Activated naive CD4-positive, alpha-beta T cell treated with Interleukin-2 at 50 U/mL for 16 hours (primary cell): ENCODE measurements at places on chromosomes 16 and 17.

DNA sequence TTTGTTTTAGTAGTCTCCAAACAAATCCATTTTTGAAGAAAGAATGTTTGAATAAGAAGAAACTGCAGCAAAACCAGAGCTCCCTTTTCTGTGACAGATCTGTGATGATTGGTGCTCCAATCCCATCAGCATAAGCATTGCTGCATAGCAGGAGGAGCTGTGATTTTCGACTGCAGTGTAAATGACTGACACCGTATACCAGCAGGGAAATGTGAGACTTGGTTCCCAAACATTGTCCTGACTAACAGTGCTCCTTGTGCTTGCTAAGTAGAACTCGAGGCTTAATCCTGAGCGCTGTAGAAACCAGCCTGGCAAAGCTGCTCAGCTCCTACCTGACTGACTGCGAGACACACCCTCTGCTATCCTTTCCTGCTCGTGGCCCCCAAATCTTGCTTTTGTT is 57.2 kb downstream of the NUP93 start:
- no peak for DNase-seq

- no peak for DNase-seq
Observed at GRCh38 chr17:80055597-80055996, 19.2 kb downstream of the CCDC40 start.

- DNase-seq = no peak
Observed at GRCh38 chr17:13073018-13073417, 55.2 kb upstream of the ELAC2 start.

- no peak for DNase-seq
Observed at GRCh38 chr16:13779676-13780075, 140.3 kb upstream of the ERCC4 start.

GRCh38 chr16:47463771-47464624 is 2.9 kb downstream of the PHKB start:
- DNase-seq = no peak

DNA sequence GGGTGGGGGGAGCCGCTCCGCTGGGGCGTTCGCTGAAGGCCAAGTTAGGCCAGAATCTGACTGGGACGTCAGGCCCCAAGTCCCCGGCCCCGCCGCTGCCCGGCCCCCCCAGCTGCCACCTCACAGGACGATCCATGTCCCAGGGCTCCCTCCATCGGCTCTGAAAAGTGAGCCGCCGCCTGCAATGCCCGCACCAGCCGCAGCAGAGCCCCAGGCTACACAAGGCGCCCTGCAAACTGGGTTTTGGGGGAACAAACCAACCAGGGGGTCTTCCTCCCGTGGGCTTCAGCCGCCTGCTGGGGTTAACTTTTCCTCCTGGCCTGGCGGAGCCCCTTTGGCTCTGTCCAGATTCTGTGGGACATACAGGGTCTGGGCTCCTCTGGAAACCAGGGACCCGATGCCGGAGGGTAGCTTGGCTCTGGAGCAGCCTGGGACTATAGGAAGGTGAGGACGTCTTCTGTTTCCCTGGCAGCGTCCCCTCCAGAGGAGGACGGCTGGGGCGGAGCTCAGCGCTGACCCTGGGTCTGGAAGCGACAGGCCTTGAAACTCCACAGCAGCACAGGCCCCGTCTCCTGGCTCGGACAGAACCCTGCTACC is 835 bp downstream of the NME4 start:
- DNase-seq = peak; percentile 18

GRCh38 chr17:36931096-36931696 is 6.1 kb upstream of the LHX1 start:
- no peak for DNase-seq

DNA sequence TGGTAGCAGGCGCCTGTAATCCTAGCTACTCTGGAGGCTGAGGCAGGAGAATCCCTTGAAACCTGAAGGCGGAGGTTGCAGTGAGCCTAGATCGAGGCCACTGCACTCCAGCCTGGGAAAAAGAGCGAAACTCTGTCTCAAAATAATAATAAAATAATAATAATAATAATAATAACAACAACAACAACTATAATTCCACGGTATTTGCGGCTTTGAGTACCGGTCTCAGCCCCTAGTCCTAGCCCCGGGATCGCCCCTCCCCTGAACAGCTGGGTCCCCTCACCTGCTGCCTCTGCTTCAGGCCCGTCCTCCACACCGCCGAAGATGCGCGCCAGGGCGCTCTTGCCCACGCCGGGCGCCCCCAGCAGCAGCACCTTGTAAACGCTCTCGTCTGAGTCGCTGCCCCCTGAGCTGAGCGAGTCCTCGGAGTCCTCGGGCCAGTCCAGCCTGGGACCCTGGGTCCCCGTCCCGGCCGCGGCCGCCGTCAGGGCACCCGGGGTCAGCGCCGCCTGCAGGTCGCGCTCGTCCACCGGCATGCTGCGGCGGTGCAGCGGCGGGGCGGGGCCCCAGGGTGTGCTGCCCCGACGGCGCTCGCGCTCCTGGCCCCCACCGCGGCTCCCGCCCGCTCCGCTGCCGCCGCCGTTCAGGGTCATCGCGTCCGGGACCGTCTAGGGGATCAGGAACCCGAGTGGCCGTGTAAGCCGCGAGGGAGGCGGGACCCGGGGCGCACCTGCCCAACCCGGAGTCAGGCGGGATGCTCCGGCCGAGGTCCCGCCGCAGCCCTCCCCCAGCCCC is 611 bp downstream of the RRAD start:
- peak; percentile 51 for DNase-seq

DNA sequence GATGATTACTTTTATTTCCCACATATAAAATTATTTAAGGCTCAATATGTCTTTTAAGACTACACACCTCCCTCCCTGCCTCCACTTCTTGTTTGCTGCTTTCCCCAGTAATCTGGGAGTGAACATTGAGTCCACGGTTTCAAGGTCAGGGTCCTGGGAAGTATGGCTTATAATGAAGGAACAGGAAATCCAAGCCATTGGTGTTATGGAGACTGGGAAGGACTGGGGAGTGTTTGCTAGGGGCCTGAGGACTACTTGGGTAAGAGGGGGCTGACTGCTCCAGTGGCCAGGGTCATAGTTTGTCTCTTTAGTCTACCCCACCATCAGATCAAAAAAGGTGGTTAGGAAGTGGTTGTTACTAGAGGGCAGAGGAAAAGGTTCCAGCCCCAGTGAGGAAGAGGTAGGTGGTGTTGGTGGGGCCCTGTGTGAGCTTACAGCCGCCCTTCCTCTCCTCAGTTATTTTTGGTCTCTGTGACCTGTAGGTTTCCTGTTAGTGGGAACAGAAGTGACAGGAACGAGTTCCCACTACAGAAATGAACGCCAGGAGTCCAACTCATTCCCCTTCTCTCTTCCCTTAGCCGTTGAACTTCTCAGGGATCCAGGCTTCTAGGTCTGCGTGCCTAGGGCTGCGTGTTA is 742 bp upstream of the SLC16A13 start:
- DNase-seq = peak; percentile 55

DNA sequence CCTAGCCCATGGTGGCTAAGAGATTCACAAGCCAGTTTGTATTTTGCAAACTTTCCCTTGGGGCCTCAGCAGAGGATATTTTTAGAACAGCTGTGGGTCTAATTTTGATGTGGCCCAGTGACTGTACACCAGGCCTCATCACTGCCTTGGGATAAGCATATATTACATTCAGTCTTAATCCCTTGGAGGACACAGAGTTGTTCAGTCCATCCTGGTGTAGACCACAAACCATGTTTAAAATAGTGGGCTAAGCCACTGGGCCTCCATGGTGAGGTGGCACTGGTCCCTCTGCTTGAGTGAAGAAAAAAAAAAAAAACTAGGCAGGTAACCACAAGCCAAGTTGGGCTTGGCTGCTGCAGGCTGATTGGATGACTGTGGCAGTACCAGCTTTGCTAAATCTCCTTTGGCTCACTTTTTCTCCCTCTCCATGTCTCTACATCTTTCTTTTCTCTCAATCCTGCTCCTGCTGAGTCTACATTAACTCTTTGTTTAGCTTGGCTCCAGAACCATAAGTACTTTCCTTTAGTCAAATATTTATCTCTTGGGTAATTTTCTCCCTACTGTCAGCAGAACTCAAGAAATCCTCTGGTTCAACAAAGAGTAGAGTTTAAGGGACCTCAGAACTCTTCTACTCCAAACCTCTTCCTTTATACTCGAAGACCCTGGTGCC is 120.0 kb upstream of the TBX2 start:
- no peak for DNase-seq

GRCh38 chr17:55166506-55166905 is 98.3 kb upstream of the HLF start:
- DNase-seq = no peak

- no peak for DNase-seq
Observed at GRCh38 chr17:80835816-80836657, 155.6 kb upstream of the CHMP6 start.

DNA sequence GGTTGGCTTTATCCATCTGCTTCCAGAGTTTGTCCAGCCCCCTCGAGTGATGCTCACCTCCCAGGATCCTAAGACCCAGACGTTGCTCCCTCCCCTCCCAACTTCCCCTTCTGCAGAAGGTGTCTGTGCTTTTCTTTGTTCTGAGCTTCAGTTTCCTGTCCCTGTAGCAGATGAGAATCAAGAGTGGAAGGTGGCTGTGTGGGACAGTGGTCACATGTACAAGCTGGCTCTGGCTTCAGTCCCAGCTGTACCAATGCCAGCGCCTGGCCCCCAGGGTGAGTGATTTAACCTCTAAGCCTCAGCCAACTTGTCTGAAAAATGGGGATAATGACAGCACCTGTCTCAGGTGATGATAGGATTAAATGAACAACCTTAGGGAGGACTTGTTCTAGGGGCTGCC is 7.7 kb downstream of the PRR15L start:
- DNase-seq = no peak

GRCh38 chr16:58848662-58849002 is 114.5 kb upstream of the GOT2 start:
- no peak for DNase-seq

- no peak for DNase-seq
Observed at GRCh38 chr16:63568164-63568563, 1531.9 kb upstream of the CDH8 start.

DNA sequence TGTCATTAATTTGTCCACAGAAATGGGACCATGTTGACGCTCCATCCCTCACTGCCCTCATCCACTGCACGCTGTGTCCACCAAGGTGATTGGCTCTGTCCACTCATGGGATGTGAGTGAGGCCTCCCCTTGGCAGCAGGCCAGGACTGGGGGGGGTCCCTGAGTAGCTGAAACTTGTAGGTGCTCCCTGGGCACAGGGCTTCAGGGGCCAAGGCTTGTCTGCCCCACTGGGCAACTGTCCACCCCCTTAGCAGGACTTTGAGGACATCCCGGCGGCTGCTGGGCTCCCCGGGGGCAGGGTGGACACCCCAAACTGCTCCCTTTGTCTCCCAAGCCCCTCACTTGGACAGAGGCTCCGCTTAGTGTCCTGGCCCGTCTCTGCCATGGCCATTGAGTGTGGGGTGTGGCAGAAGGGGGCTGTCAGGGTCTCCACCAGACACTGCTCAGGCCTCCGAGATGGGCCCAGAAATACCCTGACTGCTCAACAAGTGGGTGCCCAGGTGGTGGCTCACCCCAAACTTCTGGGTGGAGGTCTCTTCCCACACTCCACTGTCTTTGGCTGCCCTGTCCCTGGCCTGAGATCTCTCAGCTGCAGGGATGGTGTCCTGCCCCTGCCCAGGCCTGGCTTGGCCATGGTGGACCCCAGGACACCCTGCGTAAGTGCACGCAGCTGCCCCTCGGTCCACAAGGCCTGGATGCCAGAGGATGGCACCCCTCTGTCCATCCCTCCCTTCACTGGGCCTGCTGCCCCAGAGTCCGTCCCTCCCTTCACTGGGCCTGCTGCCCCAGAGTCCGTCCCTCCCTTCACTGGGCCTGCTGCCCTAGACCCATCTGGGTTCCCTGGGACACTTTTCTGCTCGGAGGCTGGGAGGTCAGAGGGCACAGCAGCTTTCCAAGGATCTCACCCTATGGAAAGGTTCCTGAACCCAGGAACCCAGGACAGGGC is 2.9 kb upstream of the RAB40C start:
- DNase-seq = no peak

- DNase-seq = no peak
Observed at GRCh38 chr16:85562093-85562786, 50.9 kb upstream of the GSE1 start.

GRCh38 chr16:86002178-86002900 is 103.4 kb downstream of the IRF8 start:
- no peak for DNase-seq

- DNase-seq = no peak
Observed at GRCh38 chr16:50185005-50185505, 31.9 kb downstream of the TENT4B start.

GRCh38 chr16:4055748-4056147 is 60.5 kb downstream of the ADCY9 start:
- no peak for DNase-seq

- no peak for DNase-seq
Observed at GRCh38 chr16:76294396-76295214, 17.4 kb downstream of the CNTNAP4 start.

- DNase-seq = no peak
Observed at GRCh38 chr17:31854672-31855071, 4.4 kb downstream of the COPRS start.

- DNase-seq = peak; percentile 7
Observed at GRCh38 chr16:19517424-19518089, 4.3 kb downstream of the GDE1 start.

DNA sequence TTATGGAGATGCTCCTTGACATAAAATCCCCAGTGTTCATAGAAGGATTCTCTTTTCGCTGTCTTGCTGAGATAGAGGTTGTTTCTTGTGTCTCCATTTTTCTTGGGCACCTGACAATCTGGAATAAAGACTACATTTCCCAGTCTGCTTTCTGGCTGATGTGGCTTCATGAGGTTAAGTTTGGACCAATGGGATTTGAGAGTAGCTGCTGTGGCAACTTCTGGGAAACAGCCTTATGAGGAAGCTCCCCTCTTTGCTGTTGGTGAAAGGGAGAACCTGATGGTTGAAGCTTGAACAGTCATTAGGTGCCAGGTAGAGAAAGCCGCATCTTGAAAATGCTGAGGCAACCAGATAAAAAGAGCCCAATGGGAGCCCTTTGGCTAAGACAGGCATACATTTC is 24.4 kb downstream of the HS3ST4 start:
- no peak for DNase-seq

DNA sequence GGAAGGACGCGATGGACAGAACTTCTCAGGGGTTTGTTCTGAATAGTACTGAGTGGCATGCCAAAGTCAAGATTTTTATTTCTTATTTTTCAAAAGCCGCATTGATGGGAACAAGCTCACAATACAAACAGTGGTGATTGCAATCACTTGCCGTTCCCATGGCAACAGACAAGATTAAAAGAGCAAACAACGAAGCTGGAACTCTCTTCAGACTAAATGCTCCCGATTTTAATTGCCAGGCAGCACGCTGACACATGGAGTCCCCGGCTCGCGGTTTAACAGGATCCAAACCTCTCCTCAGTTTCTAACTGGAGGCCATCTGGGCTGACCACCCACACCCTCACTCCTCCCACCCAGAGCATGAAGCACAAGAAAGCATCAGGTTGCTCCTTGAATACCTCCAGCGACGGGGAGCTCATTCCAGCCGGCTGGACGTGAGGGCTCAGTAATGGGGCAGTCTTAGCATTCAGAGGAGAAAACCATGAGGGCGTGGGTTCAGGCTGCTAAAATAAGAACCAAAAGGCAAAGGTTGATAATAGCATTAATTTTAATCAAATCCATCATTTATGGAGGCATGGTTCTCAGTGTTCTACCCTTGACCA is 41.5 kb downstream of the AIPL1 start:
- DNase-seq = no peak
